ENCODE measurements at places on chromosomes 7 and 10. TPM values are rescaled to one million over a fixed set of nuclear protein-coding genes. Genes with fewer than 3 reads are reported as not detected.

The PRLHR gene
- total RNA-seq: not detected

The COL1A2 gene
- not detected for total RNA-seq

The OR2A5 gene
- not detected for total RNA-seq

The NHLRC2 gene
- total RNA-seq: 4.8 TPM

The KAZALD1 gene
- total RNA-seq: 2.3 TPM

The ANKRD61 gene
- total RNA-seq: 0.22 TPM

The SLC16A9 gene
- total RNA-seq: 0.10 TPM
